ENCODE measurements at places on chromosomes 5 and 9.

DNA sequence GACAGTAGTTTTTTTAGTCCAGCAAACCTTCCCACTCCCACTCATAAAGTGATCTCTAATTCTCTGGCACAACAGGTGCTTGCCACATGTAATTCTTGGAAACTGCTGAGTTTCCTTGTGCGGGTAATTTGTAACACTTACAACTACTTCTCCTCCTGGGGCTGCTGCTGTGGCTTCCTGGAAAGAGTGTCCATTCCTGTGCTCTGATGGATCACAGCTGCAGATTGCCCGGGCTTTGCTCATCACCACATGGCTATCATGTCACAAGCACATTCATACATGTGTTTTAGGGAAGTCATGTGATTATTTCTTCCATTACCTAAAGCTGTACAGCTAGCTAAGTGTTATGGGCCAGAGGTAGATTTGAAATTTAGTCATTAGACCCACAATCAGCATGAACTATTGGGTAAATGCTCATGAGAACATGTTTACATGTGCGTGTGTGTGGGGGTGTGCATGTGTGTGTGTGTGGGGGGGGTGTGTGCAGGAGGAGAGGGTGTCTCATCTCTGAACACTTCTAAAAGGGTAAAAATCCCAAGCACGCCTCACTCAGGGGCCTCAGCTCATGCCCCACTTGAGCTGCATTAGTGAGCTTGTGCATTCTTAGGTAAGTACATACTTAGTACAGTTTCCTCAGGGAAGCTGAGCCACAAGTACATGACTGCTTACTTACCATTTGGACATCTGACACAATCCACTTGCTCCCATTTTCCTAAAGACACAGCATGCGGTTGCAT lies 118.1 kb upstream of the CCDC112 start:
- DNase-seq, result no peak

GRCh38 chr5:68911840-68912690 lies 181.7 kb upstream of the SLC30A5 start:
- DNase-seq, result no peak

DNA sequence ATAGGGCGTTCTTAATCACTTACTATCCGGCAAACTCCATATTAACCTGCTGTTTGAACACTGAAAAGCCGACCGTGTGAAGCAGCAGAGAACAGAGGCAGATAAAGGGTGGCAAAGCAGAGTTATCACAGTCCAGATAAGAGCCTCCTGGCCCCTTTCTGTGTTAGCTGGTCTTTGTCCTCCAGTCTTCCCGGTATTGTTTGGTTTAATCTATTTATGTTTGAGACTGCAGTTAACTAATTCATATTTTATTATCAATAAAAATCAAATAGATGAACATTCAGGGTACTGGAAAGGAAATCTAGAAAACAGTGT lies 6.0 kb upstream of the HTR4 start:
- no peak for DNase-seq

GRCh38 chr5:172362755-172363154 lies 79.2 kb upstream of the UBTD2 start:
- no peak for DNase-seq

- no peak for DNase-seq
These were observed 26.3 kb upstream of the FBP1 start for GRCh38 chr9:94665613-94666012.

- DNase-seq, result peak; percentile 4
These were observed 31.7 kb downstream of the CEP72 start for GRCh38 chr5:643811-644271.

DNA sequence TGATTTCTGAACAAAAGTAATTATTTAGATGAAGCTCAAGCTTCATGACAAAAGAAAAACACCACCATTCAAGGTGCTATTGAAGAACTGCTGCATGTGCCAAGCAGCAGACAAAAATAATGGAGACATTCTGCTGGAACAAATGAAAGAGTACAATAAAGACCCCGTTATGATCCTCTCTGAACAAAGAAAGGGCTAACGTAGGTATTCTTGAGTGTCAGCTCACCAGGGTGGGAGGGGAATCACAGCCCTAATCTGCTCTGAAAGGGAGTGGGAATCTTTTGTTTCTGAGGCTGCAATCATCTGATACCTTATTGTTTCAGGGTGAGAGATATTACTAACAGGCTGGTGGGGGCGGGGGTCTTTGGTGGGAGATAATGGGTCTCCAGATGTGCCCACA lies 15.4 kb downstream of the CEMIP2 start:
- no peak for DNase-seq

- no peak for DNase-seq
These were observed 48.0 kb upstream of the ASTN2 start for GRCh38 chr9:117462861-117463260.

DNA sequence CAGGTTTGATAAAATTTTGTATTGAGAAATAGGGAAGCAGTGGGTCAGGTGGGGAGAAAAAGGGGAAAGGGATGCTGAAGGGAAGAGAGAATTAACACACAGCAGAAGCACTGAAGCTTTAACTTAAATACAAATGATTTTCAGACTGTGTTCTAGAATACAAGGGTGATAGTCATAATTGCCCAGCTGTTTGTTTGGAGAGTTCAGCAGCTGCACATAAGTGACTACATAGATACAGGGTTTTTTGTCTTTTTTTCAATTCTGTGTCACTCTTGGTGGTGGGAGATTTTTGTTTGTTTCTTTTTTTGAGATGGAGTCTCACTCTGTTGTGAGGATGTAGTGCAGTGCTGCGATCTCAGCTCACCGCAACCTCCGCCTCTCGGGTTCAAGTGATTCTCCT lies 590.4 kb upstream of the SEMA6A start:
- no peak for DNase-seq

- no peak for DNase-seq
These were observed 26.8 kb upstream of the RPL26L1 start for GRCh38 chr5:172932313-172933017.

GRCh38 chr5:126875303-126875785 lies 98.4 kb downstream of the LMNB1 start:
- peak; percentile 39 for DNase-seq

- no peak for DNase-seq
These were observed 58.8 kb downstream of the MROH2B start for GRCh38 chr5:41012318-41012717.

- DNase-seq, result no peak
These were observed 35.2 kb downstream of the SLC9A3 start for GRCh38 chr5:488744-489688.

DNA sequence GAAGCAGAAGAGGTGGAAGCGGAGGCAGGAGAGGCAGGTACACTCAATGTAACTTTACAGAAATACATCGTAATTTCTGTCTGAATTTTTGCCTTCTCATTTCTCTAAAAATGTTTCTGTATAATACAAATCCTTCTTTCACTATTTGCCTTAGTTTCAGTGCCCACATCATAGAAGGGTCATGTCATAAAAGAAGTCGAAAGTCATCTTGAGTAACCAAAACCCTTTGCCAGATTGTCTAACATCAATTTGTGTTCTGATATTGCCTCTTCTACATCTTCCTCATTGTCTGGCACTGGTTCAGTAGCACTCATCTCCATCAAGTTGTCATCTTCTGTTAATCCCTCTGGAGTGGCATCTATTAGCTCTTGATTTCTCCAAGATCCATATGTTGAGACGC lies 6.2 kb upstream of the CYFIP2 start:
- DNase-seq, result no peak

DNA sequence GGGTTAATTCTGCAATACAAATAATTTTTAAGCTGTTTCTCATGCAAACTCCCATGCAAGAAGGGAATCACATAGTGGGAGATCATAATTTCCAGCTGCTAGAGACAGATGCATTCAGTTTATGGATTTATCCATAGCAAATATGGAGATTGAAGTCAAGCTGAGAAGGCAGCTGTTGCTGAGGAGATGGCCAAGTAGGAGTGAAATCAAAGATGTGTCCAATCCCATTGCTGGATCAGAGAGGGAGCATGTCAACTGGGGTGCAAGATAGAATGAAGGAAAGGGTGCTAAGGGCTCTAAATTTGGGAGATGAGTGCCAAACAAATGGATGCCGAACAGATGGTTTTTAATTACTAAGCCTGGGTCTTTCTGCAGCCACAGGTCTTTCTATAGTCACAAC lies 504.5 kb downstream of the NFIB start:
- no peak for DNase-seq

DNA sequence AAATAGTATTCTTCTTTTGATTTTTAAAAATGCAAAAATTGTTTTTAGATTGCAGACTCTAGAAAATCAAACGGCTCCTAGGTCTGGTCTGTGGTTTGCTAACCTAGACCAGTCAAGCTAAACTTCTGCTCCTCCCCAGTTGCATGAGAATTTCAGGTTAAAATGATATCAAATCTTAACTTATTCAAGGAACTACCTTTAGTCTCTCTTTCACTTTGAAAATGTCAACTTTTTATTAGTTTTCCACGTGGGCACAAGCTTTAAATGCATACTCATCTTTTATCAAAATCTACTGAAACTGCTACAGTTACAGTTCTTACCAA lies 8.8 kb downstream of the CAMK4 start:
- DNase-seq, result no peak

DNA sequence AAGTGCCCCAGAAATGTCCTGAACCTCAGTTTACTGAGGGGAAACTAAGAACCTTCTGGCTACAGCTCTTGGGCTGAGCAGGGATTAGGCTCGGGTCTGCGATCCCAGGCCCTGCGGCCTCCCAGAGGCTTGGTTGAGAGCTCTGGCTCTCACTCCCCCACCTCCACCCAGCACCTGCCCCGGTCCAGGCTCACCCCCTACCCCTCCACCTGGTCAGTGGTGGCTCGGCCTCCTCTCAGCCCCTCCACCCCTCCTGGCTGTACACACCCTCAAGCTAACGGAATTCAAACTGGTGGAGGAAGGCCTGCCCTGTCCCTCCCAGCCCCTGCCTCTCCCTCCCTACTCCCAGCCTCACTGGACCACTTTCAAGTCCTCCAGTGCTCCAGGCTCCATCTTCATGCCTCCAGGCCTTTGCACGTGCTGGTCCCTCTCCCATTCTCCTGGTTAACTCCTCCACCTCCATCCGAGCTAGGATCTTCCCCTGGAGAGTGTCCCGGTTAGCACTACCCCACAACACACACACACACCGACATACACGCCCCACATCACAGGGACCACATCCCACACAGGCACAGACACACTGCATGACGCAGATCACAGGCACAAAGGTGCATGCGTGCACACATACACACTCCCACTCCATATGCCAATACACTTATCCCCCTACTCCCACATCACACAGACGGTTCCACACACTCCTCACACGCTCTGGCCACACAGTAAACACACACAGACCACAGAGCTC lies 130.9 kb downstream of the C9orf50 start:
- DNase-seq, result no peak

- no peak for DNase-seq
These were observed 49.7 kb upstream of the PLEKHG4B start for GRCh38 chr5:42250-42649.

- no peak for DNase-seq
These were observed 233.3 kb upstream of the DAP start for GRCh38 chr5:10994091-10994986.

- peak; percentile 15 for DNase-seq
These were observed 52.3 kb downstream of the NTNG2 start for GRCh38 chr9:132214027-132214622.

GRCh38 chr5:102283102-102283797 lies 12.8 kb downstream of the SLCO4C1 start:
- DNase-seq, result no peak

DNA sequence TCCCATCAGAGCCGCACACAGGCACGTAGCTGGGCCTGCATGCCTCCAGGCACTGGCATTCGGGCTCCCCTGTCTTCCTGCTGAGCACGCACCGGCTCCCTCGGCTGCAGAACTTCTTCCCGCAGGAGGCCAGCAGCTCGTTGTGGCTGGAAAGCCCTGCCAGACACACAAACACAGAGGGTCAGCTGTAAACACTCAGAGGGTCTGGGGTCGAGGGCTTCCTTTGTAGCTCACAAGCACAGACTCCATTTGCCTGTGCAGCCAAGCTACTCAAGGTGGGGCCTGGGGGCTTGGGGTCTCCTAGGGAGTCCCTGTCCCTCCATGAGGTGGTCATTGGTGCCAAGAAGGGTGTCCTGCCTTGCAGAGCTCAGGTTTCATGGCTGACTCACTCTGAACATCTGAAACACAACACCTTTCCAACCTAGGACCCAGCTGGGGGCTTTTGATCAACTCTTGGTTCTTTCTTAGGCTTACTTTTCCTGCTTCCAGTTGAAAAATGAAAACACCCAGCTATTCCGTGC lies 211.4 kb downstream of the FSTL4 start:
- DNase-seq, result no peak

DNA sequence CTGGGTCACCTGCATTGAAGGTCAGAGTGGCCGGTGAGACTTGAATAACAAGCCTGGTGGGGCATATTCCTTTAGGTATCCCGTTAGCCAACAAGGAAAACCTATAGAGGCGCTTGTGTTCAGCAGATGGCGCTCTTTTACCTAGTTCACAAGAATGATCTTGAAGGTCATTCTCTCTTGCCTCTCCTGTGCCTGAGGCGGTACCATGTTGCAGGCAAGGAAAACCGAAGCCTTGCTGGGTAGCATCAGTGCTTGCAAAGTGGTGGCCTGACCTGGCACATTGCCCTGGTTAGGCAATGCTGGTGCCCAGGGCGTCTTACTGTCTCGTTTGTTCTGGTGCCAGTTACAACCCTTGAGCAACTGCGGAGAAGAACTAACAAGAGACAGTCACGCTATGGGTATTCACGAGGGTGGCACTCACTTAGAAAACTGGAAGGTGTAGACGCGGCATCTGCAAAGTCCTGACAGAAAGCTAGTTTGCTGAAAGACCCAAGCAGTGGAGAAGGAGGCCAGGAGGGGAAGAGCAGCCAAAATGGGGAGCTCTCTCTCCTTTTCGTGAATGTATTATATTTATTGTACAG lies 56.7 kb downstream of the AOPEP start:
- peak; percentile 52 for DNase-seq

DNA sequence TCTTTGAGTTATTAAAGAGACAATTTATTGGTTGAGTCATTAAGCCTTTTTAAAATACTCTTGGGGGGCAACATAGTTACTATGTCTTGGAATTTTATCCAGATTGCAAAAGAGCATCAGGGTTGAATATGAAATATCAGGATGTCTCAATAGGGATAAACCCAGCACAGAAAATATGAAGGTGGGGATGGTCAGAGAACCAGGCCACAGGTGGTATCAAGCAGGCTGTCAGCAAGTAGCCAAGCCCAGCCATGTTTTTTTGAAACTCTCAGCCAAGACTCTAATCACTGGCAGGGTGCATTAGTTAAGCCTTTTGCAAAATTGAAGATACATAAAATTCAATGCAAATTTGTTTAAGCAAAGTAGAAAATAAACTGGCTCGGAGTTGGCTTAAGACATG lies 468.9 kb downstream of the DTWD2 start:
- DNase-seq, result no peak

GRCh38 chr9:92665836-92666235 lies 4.1 kb downstream of the IPPK start:
- DNase-seq, result no peak

GRCh38 chr5:113147101-113147508 lies 170.5 kb downstream of the DCP2 start:
- no peak for DNase-seq

DNA sequence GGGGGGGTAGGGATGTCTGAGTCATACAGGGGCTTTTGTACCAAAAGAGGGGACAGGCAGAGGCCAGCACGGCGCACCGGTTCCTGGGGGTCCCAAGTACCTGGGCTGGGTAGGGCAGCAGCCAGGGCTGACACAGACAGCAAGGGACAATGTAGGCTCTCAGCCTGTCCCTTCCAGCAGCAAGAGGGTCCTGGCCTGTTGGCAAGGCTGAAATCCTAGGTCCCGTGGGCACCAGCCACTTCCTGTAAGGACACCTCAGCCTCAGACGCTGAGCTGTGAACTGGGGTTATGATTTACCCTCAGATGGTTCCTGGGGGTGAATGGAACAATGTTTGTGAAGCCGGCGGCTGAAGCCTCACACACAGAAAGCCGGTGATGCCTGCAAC lies 41.3 kb downstream of the NACC2 start:
- DNase-seq, result no peak

GRCh38 chr9:70656281-70656680 lies 241.8 kb upstream of the KLF9 start:
- no peak for DNase-seq

All from right renal pelvis (tissue), 4 donors.